ENCODE measurements at places on chromosomes 3 and 15. TPM values are rescaled to one million over a fixed set of nuclear protein-coding genes. Genes with fewer than 3 reads are reported as not detected.

The CPLX3 gene
- total RNA-seq = not detected

The MYRIP gene
- 2.3 TPM for total RNA-seq

The KLHL40 gene
- total RNA-seq = not detected

DNA sequence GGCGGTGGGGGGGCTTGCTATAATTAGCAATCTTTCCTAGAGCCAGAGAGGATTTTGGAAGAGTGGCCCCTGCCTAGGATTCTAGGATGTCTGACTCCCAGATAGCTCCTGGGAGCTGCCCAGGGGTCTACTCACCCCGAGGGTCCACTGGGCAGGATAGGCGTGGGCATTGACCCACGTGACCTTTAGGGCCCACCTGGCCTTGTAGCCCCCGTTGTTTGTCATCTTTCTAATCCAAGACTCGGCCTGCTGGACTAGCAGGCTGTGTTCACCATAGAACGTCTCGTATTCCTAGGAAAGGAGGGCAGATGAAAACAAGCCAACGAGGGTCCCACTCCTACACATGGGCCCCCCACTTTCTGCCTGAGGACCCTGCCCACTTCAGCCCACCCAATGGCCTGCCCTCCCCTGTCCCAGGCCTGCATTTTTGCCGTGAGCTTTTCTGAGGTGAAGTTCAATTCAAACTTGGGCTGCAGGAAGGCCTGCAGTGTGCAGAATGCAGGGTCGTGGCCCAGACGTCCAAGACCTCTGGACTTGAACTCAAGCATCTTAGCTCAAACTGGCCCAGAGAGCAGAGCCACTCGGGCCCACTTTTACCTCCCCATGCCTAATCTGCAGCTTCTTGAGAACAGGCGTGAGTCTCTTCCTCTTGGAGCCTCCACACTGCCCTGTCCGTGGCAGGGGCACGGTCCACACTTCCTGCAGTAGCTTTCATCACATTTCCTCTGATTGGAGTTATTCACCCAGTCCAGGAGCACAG is 41.5 kb downstream of the MUC4 start:
- DNase-seq = no peak

DNA sequence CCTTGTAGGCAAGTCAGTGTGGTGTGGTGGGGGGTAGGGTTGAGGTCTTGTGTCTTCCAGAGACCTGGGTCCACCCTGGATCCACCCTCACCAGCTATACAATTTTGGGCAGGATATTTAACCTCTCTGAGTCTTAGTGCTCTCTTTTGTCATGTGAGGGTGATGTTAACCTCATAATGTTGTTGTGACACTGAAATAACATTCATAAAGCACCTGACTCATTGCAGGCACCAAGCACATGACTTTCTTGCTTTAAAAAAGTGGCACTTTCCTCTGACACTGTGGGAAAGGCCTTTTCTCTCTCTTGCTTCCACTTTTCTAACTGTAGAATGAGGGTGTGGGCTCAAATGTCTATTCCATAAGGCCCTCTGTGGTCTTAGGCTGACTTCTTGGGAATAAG is 75.5 kb downstream of the SCN10A start:
- no peak for DNase-seq

DNA sequence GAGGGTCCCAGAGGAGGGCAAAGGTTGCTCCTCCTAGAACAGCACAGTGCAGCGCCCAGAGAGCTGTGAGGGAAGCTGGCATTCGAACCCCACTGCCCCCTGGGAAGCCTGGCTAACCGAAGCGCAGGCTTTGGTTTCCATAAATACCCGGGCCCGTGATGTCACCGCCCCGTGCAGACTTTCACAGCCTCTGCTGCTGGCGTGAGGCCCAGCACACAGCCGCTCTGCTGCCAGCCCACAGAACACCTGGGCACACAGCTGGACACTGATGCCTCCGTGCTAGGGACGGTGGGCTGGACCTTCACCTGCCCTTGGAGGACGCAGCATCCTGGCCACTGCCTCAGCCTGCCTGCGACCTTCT is 1.0 kb downstream of the IQSEC1 start:
- no peak for DNase-seq

GRCh38 chr3:41297750-41298149 is 98.4 kb downstream of the CTNNB1 start:
- DNase-seq = no peak

GRCh38 chr3:50673931-50674330 is 796 bp upstream of the DOCK3 start:
- DNase-seq = no peak

DNA sequence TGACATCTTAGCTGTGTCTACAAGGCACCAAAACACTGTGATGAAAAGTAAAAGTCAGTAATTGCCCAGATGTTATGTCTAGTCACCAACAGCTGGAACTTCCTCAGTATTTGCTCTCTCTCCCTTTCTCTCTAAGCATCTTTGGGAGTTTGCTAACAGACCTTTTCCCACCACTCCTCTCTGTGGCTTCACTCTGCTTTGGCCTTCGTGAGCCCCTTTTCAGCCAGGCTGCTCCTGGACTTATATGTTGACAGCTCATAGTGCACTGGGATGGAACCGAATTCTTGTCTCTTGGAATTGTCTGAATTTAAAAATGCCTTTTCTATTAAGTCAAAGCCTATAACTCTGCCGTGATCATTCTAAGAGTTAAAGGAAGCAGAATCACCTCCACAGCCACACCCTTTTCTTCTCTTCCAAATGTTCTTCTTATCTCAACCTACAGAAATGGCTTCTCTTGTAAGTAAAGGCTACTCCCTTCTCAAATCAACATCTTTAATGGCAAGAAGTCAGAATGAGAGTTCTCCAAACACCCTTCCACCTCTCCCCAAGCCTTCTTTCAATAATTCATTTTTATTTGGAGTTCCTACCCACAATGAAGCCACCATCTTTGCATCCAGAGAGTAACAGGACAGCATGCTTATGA is 17.2 kb upstream of the FOXP1 start:
- DNase-seq = no peak

- no peak for DNase-seq
Measured at GRCh38 chr3:127860211-127860696, 37.9 kb upstream of the MGLL start.

- DNase-seq = no peak
Measured at GRCh38 chr3:55579496-55579895, 92.4 kb upstream of the WNT5A start.

DNA sequence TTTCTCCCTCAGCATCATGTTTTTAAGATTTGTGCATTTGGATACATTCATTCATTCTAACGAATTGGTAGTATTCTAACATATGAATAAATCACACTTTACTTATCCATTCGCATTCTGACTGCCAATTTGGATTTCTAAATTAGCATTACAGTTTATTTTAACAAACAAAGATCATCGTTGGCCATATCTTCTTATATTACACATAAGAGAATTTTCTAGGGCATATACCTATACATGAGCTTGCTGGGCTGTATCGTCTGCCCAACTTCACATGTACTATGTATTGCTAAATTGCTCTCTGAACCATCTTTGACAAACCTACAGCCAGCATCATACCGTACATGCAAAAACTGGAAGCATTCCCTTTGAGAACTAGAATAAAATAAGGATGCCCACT is 265.8 kb upstream of the PPP2R3A start:
- DNase-seq = no peak

- DNase-seq = no peak
Measured at GRCh38 chr15:61318301-61318700, 89.2 kb upstream of the RORA start.
